ENCODE measurements at places on chromosomes 5 and 9. TPM values are rescaled to one million over a fixed set of nuclear protein-coding genes. Genes with fewer than 3 reads are reported as not detected.

DNA sequence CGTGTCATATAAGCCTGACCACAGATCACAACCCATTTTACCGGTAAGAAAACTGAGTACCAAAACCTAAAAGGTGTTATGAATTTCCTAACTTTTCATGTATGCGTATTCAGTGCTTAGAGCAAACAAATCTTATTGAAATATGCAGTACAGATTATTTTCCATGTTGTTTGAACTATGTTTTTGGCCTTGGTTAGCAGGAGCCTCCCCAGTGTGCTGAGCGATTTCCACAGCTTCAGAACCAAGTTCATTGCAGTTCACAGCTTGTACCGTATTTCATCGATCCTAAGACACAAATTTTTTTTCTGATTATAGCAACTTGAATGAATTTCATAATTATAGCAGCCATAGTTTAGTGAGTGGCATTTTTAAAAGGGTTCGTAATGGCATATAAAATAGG, 13.7 kb downstream of the ADAMTSL1 start:
- DNase-seq: no peak

GRCh38 chr5:172956936-172957335, 2.3 kb upstream of the RPL26L1 start:
- DNase-seq: no peak

- DNase-seq: peak; percentile 40
Measured at GRCh38 chr5:54944364-54944763, 41.0 kb downstream of the ESM1 start.

GRCh38 chr5:20536813-20537212, 548.8 kb upstream of the CDH18 start:
- no peak for DNase-seq

DNA sequence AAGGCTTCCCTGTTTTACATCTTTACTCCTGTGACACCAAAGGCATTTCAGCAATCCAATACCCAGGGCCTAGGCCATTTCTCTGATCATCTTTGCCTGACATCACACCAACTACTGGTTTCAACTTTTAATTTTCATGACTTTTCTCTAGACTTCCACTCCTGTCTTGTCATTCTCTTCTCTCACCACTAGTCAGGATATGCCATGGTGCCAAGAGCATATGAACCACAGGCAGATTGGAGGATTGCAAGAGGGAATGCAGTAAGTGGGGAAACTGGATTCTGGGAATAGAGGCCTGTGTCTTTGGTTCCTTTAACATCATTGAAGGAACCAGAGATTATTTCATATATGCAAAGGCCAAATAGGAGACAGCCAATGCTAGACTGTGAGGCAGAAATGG, 69.3 kb downstream of the ANKRD31 start:
- peak; percentile 19 for DNase-seq

DNA sequence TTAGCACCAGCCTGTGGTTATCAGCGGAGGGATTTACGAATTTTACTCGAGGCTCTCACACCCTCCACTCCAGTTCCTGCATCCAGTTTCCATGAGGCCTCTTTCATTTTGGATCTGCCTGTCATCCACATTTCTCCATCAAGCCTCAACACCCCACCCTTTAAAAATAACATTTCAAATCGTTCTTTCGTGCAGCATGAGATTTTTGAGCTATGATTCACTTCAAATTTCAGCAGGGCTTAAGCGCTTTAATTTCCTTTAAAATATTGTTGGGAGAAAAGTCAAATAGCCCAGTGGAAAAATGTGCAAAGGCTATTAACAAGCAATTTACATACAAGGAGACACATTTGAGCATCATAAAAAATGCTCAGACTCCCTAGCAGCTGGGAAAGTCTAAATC, 103.2 kb downstream of the MSX2 start:
- no peak for DNase-seq

DNA sequence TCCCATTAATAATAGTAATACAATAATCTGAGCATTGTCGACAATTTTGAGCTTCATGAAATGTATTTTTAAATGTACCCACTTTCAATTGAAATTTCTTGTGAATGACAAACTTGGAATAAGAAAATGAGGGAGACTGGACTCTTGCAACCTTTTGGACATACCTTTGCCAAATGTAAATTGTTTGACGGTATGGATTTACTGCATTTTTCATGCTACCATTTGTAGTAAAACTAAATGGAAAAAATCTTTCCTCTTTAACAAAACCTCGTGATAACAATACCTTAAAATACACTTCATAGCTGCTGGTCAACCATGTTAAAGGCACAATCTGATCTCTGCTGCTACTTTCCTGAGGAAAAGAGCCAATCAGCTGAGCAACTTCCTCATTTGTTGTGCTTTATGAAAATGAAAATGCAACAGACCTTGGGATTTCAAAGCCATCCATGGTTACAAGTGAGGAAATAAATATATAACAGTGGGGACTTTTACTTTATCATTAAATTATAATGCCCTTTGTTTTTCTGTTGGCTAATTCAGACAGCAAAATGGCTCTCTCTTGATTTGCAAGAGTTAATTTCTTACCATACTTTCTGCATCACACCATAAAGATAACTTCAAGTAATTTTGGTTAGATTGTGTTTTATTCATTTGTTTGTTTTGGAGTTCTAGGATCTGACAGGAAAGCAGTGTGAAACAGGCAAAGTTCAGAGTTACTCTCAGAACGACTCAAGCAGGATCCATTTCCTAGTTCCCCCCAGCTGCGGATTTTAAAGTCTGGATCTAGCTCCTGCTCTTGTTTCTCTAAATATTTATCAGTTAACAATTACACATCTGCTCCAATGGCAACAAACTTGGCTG, 1.1 kb downstream of the ALDH1A1 start:
- DNase-seq: no peak

GRCh38 chr5:1217596-1218206, 7.5 kb upstream of the SLC6A18 start:
- no peak for DNase-seq

DNA sequence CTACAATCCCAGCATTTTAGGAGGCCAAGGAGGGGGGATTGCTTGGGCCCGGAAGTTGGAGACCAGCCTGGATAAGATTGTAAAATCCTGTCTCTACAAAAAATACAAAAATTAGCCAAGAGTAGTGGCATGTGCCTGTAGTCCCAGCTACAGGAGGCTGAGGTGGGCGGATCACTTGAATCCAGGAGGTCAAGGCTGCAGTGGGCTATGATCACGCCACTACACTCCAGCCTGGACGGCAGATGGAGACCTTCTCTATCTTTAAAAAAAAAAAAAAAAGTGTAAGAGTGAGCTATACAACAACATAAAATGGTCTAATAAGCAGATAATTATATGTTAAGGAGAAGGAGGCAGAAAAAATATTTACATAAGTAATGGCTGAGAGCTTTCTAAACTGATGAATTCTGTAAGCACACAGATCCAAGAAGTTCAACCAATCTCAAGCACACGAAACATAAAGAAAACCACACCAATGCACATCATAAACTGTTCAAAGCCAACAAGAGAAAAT, 23.0 kb downstream of the CDC14B start:
- DNase-seq: no peak

DNA sequence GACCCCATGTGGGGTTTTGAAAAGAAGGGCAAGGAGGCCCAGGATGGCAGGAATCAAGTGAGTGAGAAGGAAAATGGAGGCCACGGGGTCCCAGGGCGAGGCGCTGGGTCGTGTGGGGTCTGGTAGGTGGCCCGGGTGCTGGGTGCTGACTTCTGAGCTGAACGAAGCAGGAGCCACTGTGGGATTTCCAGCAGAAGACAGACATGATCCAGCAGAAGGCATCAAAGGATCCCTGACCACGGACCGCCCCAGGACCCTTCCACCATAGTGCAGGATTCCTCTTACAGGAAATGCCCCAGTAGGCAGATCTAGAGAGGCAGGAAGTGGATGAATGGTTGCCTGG, 106.7 kb downstream of the ADAMTS2 start:
- no peak for DNase-seq

Gene PCDHB7
- not detected for total RNA-seq

Gene SLC4A9
- total RNA-seq: 0.29 TPM

Gene SPINK4
- not detected for total RNA-seq

Gene AIF1L
- total RNA-seq: 27.0 TPM

Gene PCDHGA6
- 1.6 TPM for total RNA-seq

Gene QRFP
- total RNA-seq: not detected

Data from PC-3 (cell line).